ENCODE measurements at places on chromosomes 11 and 22.

- DNase-seq: no peak
Measured at GRCh38 chr11:71302534-71302909, 50.1 kb upstream of the SHANK2 start.

GRCh38 chr11:124535552-124536232 lies 7.8 kb downstream of the OR8B12 start:
- DNase-seq: no peak

DNA sequence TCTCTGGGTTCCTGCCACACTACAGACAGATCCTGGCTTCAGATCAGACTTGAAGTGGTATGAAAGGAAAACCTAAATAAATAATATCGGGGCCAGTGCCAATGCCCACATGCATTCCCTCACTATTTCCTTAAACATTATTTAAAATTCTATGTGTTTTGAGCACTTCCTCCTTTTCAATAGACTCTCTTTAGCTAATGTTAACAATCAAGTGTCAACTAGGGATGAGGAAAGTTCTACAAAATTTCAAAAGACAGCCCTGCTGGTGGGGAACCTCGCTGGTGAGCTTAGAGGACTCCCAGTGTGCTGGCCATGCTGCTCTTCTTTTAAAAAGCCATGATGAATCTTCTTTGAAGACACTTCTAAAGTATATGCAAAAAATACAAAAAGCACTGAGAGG lies 87.5 kb downstream of the ENTHD1 start:
- no peak for DNase-seq

DNA sequence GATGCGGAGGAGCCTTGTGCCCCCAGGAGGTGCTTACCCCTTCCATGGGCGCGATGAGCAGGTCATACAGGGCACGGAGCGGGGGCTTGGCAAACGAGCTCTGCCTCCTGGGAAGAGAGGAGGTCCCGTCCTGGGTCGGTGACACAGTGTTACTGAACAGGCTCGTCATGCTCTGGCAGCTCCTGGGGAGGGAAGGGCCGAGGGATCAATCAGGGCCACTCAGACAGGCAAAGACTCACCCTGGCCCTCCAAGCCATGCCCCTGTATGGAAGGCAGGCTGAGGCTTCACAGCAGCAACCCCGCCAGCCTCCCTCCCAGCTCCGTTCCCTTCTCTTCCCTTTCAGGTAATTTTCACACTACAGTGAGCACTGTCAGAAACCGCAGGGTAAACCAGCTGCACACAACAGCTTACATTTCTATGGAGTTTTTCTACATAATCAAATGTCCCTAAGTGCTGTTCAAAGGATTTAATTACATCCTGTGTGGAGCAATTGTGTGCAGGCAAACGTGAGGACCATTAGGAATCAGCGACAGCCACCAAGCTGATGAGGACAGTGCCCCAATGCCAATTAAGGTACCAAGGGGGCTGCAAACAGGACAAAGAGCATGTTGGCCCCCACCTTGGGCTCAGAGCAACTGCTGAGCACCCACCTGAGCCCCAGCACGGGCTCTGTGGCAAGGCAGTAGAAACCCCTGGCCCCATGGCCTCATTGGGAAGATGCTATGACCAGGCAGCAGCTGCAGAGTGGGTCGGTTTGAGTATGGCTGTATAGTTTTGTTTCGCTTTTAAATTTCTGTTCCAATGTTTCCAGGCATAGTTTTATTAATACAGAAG lies 95.4 kb upstream of the PITPNB start:
- DNase-seq: no peak

GRCh38 chr11:111363985-111364384 lies 15.1 kb downstream of the POU2AF1 start:
- DNase-seq: no peak

- no peak for DNase-seq
Measured at GRCh38 chr22:30206944-30207343, 39.6 kb downstream of the LIF start.

DNA sequence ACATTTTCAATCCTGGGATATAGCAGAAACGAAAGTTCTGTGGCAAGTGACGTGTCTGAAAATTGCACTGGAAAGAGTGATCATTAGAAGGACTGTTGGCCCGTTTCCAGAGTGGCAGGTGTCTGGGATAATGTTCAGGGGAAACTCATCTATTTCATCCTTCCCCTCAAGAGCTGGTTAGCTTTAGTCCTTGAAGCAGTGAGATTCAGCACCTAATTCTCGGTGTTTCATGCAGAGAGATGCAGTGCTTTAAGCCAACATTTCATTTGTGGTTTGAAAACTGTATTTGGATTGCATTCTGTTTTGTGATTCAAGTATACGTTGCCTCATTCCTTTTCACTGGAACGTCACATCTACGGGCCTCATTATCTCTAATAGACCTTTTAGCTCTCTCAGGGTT lies 205.0 kb upstream of the RAG2 start:
- no peak for DNase-seq

DNA sequence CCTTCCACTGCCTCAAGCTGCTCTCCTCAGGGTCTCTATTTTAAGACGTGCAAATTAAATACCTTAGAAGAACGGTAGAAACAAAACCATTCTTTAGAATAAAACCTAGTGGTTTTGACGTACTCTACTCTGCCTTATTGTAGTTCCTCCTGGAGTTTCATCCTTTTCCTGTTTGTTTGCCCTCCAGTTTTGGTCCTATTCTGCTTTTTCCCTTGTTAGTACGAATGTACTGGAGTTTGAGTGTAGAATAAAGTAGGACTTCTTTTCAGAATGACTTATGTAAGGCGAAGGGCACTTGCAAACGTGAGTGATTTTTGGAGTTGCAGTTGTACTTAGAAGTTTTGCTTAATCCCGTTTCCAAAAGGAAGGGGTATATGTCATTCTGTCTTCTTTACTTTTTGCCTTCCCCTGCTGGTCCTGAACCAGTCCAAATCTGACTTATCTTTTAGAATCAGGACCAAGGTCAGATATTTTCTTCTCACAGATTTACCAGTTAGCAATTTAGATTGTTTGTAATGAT lies 1.4 kb downstream of the SIK2 start:
- DNase-seq: no peak

- DNase-seq: no peak
Measured at GRCh38 chr22:17098379-17098819, 13.6 kb downstream of the IL17RA start.

- DNase-seq: no peak
Measured at GRCh38 chr11:14314127-14314526, 44.9 kb downstream of the RRAS2 start.

- no peak for DNase-seq
Measured at GRCh38 chr11:116605543-116606459, 167.0 kb downstream of the BUD13 start.

GRCh38 chr11:65586676-65587075 lies 8.9 kb downstream of the KCNK7 start:
- DNase-seq: no peak

DNA sequence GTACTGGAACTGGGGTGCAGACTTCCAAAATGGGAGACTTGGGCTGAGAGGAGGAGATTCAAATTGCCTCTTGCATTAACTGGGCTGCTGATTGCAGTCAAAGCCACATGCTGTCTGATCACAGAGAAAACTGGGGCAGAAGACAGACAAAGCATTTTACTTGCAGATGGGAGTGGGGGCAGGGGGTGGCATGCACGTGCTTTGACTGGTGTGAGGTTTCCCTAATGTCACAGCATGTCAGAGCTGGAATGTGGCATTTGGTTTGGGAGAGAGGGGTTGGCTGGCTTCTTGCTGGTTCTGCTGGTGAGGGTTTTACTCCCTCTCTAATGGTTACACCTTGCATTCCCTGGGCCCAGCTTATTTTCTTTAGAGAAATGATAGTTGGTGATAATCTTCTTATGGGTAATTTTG lies 2.9 kb downstream of the TUB start:
- no peak for DNase-seq

GRCh38 chr11:114066046-114066648 lies 6.6 kb downstream of the ZBTB16 start:
- no peak for DNase-seq

DNA sequence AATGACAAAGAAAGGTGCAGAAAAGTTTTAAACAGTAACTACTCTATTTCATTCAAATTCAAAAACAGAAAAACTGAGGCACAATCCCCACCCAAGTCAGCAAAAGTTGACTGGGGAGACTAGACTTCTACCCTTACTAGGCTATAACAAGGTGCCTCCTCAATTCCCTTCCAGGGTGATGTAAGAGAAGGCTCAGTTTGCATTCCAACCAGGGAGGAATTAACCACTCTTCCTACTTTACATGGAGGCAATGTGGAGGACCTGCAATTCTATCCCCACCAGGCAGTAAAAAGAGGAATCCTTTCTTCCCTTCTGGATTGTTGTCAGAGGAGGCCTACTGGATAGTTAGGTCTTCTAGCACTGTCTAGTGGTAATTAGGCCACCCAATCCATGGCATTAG lies 26.1 kb downstream of the TYR start:
- no peak for DNase-seq

DNA sequence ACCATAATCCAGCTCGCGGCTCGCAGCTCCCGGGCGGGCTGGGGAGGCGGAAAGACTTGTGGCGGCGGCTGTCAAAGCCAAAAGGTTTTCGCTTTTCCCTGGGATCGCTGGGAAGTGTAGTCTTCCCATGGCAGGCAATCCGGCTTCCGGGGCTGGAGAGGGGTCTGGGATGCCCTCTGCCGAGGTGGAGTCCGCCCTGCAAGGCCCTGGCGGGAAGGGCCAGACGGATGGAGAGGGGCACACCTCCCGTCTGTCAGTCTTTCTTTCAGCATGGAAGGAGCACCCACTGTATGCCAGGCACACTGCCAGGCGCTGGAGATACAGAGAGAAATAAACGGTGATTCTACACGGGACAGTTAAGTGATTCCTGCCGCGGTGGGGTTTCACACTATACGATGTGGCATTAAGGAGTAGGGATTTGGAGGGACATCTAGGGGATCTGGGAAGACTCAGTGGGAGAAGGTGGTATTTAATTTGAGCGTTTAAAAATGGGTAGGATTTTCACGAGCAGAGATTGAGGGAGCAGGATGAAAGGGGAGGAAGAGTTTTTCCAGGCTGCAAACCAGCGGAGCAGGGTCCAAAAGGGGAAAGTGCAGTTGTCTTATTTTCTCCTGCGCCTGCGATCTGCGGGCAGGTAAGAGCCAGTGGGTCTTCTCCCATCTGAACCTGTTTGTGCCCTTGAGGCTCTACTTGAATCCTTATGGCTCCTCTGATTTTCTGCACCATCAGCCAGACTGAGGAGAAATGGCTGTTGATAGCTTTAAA lies at the start of gene BACE1:
Gene BACE1, minus strand, starts transcription at position 60 of the 765 bp plus-strand sequence. CDS start 461 bp downstream, outside the sequence.
- DNase-seq: no peak

DNA sequence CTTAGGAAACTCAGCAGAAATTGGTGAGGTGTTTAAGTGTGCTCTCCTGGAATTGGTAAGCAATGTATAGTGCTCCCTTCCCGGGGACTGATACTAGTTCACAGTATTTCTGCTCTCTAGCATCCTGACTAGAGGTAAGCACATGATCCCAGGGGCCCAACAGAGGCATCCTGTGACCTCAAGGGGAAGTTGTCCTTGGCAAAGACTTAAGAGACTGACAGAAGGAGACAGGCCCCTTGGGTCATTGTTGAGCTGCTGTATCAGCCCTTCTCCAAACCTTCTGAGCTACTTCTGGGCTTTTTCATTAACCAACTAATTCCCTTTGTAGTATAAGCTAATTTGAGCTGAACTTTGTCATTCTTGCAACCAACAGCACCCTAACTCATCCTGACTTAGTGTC lies 4.3 kb upstream of the TBC1D22A start:
- no peak for DNase-seq

DNA sequence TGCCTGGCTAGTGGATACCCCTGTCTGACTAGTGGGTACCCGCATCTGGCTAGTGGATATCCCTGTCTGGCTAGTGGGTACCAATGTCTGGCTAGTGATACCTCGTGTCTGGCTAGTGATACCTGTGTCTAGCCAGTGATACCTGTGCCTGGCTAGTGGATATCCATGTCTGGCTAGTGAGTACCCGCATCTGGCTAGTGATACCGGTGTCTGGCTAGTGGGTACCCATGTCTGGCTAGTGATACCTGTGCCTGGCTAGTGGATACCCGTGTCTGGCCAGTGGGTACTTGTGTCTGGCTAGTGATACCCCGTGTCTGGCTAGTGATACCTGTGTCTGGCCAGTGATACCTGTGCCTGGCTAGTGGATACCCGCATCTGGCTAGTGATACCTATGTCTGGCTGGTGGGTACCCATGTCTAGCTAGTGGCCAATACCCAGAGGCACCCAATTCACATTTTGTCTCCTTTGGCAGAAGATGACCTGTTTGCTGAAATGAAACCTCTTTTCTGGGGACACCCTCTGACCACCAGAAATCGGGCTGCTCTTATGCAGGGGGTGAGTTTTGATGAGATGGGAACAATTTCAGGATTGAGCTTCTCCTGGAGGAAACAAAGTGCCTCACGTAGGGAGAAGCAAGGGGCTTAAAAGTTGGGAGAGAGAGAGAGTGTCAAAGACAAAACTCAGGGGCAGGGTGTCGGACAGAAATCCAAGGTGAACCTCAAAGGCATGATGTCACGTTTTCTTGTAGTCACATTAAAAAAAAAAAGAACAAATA lies 63.4 kb downstream of the SMIM38 start:
- DNase-seq: no peak

DNA sequence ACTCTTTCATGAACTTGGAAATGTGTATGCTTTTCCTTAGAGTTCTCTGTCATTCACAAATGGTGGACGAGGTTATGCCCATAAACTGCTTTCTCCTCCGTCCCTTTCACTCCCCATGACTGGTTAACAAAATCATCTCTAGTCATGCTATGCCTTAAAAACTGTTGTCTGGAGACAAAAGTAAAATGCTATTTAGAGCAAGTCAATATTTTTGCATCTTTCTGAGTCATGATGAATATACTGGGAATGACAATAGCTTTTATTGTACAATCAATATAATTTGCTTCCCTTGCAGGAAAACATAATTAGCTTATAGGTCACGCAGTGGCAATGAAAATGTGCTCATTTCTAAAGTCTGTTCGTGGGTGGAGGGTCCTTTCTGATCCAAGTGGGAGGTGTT lies 216.7 kb upstream of the SORL1-AS1 start:
- DNase-seq: no peak

DNA sequence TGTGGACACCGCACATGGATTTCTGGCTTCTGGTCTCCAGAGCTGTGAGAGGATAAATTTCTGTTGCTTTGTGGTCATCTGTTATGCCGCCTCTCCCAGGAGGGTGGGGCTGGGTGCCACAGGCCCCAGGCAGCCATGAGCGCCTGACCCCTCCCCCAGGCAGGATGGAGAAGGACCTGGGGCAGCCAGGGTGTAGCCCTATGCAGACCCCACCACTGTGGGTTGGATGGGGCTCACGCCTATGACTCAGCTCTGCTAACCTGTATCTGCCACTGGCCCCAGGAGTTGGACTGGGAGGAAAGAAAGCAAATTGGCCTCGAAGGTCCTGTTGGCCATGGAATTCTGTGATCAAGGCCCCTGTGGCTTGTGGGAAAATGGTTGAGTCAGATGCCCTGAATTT lies 1351.1 kb downstream of the BRD1 start:
- no peak for DNase-seq

- no peak for DNase-seq
Measured at GRCh38 chr11:33734441-33735270, 1.6 kb downstream of the CD59 start.

GRCh38 chr11:77387701-77388100 lies 86.2 kb downstream of the PAK1 start:
- DNase-seq: no peak

Data from stimulated activated CD4-positive, alpha-beta T cell treated with anti-CD3 and anti-CD28 coated beads, Interleukin-1b, Interleukin-23, amount 100 ng/mL, for 24 hours (primary cell).